Activated CD4-positive, alpha-beta T cell treated with anti-CD3 and anti-CD28 coated beads, Interleukin-2, amount 50 U/mL, for 1 hour (primary cell): ENCODE measurements at places on chromosomes 11 and 22.
A peak's percentile ranks its signal among the peaks of the same experiment; 100 is the strongest.

GRCh38 chr11:130634961-130635473, 186.6 kb downstream of the ADAMTS15 start:
- DNase-seq = no peak

DNA sequence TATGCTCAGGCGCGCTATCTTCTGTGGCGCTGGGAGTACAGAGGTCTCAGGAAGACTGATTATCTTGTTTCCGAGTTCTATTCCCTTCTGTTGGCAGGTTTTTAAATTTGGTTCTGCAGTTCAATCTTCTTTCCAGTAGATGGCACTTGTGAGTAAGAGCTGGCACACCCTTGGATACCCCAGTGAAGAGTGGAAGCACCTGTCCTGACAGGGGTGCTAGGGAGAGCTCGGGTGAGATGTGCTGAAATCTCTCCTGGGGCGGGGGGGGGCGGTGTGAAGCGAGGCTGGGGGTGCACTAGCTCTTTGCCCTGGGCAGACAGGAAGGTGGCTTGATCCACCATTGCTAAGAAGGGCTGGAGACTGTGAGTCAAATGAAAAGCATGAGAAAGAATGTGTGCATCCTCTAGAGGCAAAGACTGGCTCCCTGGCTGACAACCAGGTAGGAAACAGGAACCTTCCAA, 679.9 kb upstream of the CCDC179 start:
- DNase-seq = no peak

GRCh38 chr11:132158091-132158490, 787.7 kb downstream of the NTM start:
- no peak for DNase-seq

GRCh38 chr11:29309992-29310391, 706.8 kb downstream of the KCNA4 start:
- no peak for DNase-seq

DNA sequence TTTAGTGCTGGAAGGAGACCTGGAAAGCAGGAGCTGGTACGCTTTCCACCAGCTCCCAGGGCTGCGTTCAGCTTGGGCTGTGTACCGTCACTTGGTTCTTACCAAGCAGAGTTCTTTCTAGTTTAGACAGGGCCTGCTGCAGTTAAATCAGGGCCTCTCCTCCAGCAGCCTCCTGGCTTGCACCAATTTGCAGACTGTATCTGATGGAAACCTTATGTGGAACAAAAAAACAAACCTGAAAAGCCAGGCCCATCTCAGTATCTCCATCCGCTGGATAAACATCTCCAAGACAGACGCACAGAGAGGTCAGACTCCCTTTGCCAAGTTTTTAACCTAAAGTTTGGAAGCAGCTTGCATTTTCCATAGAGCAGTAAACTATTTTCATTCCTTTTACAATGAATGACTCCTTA, 288.6 kb upstream of the SORL1-AS1 start:
- DNase-seq = no peak

GRCh38 chr11:65429724-65430405, 7.3 kb downstream of the NEAT1 start:
- peak; percentile 37 for DNase-seq

GRCh38 chr11:89545691-89546090, 54.5 kb upstream of the NOX4 start:
- DNase-seq = no peak

DNA sequence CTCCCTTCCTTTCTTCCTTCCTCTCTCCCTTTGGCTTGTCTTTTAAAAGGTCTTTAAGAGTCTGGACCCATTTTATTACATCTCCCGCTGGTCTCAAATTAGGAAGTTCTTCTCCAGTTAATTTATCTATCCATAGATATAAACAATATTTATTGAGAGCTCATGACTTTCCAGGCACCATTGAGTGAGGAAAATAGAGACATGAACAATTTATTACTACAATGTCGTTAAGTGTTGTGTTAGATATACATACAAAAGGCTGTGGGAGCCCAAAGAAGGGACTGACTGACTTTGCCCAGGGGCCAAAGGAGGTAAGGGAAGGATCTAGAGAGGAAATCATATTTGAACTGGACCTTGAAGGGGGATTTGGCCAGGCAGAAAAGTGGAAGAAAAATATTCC, 51.6 kb upstream of the DEUP1 start:
- no peak for DNase-seq

DNA sequence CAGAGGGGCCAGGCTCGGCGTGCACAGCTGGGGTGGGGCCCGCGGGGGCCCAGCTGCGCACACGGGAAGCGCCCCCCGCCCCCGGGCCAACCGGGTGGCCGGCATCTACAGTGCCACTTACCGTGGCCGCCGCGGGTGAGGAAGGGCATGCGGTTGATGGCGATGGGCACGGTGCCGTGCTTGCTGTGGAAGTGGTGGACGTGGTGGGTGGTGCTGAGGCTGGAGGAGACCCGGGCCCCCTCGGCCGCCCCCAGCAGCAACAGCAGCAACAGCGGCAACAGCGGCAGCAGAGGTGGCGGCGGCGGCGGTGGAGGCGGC, 51.4 kb downstream of the SLC22A12 start:
- no peak for DNase-seq

GRCh38 chr22:27493796-27494195, 307.8 kb downstream of the MN1 start:
- DNase-seq = no peak

GRCh38 chr11:108938604-108939003, 273.7 kb downstream of the DDX10 start:
- DNase-seq = no peak

GRCh38 chr22:27488456-27489177, 312.9 kb downstream of the MN1 start:
- DNase-seq = no peak

- DNase-seq = no peak
Measured at GRCh38 chr11:4074266-4074665, 20.3 kb upstream of the RRM1 start.

- no peak for DNase-seq
Measured at GRCh38 chr11:2801711-2802388, 83.7 kb downstream of the CDKN1C start.

DNA sequence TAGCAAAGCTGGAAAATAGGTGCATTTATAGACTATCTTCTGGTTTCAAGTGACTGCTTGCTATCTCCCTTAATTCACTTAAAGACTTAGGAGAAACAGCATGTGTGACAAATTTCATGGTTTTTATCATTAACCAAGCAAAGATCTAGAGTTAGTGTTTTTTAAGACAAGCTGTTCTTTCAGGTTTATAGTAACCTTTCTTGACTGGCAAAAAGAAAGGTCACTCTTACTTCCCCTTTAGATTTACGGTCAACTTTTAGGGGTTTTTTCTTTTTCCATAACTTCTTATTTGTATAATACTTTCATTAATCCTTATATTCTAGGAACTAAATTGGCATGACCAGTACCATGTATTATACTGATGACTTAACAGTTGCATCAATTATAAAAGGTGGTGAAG, 46.6 kb downstream of the KDM2A start:
- no peak for DNase-seq

- no peak for DNase-seq
Measured at GRCh38 chr11:57378186-57378585, 2.8 kb downstream of the PRG3 start.

- DNase-seq = no peak
Measured at GRCh38 chr11:112374486-112375140, 114.0 kb upstream of the PLET1 start.

GRCh38 chr11:47326198-47326597, 26.3 kb downstream of the MYBPC3 start:
- no peak for DNase-seq

- no peak for DNase-seq
Measured at GRCh38 chr22:44594951-44595350, 96.9 kb upstream of the RTL6 start.

DNA sequence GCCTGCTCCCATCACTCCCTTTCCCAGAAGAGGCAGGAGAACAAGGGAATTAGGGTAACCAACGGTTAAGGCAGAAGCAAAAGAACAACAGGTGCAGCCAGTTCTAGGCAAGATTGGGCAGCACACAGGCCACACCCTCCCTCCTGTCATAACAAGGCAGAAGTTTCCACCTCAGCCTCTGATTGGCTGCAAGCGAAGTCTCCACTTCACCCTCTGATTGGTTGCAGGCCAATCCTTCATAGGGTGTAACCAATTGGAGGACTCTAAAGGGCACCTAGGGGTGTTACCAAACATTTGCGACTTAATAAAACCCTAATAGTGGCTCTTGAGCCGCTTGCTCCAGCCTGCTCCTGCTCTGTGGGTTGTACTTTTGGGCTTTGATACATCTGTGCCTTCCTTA, 153.8 kb downstream of the CACNA1I start:
- no peak for DNase-seq

- peak; percentile 0 for DNase-seq
Measured at GRCh38 chr11:110093407-110094297, 460 bp downstream of the ZC3H12C start.
